ENCODE measurements at places on chromosomes 3 and 15.
A peak's percentile ranks its signal among the peaks of the same experiment; 100 is the strongest.

GRCh38 chr3:47849186-47849698, 46.3 kb downstream of the DHX30 start:
- no peak for DNase-seq

DNA sequence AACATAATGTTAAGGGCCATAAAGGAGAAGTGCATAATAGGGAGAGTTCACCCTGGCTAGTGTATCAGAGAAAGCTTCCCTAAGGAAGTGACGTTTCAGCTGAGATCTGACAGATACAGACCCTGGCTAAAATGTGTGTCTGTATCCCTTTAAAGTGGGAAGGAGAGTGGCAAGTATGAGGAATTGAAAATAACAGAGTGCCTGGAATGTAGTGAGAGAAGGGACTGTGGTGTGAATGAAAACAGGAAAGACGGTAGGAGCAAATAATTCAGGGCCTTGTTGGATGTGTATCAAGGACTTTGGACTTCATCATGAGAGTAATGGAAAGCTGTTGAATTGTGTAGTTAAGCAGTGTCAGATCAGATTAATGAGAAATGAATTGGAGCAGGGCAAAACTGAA, 30.5 kb downstream of the NEO1 start:
- no peak for DNase-seq

GRCh38 chr3:187922704-187923416, 177.6 kb upstream of the BCL6 start:
- no peak for DNase-seq

DNA sequence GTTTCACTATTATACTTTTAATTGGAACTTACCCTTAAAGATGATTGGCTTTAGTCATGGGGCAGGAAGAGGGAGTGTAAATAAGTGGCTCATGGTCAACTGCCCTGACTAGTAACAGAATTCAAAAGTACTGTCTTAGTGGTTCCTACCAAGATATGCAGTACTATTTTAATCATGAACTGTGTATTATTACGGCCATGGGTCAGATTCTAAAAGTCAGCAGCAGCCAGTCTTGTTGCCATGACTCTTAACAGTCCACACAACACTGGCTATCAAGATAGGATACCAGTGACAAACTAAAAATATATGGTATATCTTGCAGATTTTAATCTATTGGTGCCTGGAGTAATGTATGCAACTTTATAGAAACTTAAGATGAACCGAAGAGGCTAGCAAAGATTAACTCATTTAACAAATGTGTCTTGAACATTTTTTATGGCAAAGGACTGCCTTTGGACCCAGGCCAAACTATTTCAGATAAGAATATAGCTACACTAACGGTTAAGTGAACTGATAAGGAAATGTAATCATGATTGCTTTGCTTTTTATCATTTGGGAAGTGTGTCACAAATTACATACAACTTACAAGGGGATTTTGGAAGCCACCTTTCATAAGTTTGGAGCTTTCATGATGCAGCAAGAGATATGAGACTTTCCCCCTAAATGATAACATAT, 163.7 kb downstream of the TCF12 start:
- no peak for DNase-seq

DNA sequence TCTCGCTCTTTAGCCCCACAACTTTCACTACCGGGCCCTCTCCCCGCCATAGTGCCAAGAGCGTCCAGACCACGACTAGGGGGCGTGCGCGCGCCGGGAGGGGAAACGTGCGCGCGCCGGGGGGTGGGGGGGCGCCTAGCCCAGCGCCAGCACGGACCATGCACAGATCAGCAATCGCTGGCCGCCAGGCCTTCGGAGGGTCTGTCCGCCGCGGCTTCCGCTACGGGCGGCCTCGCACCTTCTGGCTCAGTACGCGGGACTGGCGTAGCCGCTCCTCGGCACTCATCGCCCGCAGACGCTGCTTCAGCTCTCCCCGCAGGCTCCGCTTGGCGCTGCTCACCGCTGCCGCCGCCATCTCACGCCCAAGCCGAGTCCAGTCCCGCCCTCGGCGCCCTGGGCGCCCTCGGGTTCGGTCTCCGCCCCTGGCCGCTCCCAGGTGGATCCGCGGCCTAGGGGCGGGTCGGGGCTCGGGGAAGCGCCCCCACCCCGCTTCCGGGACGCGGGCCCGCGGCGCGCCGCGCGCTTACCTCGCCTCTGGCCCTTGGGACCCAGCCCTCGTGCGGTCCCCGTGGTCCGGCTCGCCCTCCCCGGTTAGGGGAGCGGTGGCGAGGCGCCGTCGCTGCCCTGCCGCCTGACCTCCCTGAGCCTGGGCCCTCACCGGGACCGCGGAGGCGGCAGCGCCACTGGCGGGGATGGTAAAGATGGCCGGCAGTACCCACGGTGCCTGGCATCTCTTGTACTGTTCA, at the start of gene MTHFS:
Gene MTHFS, minus strand, starts transcription at position 381 of the 746 bp plus-strand sequence. Its CDS starts 26 bp downstream, at position 355.
- peak; percentile 74 for DNase-seq

GRCh38 chr3:196620161-196620604, 19.3 kb upstream of the NRROS start:
- no peak for DNase-seq

DNA sequence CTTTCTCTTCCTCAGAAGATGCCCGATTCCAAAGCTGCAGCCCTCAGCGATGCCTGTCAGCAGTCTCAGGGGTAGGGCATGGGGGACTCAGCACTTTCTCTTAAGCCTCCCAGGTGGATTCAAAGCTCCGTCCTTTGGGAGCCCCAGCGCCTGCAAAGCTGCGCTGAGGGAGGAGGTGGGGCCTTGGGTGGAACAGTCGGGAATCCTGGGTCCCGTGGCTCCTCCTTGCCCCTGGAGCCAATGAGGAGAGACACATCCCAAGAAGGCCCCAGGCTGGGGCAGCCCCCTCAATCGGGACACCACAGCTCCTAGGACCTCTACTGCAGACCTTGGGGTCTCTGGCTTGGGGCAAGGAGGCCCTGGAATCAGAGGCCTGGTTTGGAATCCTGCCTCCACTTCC, 227.5 kb upstream of the IGF1R start:
- DNase-seq = no peak

GRCh38 chr3:23949784-23950183, 4.7 kb downstream of the NR1D2 start:
- DNase-seq = no peak

- peak; percentile 93 for DNase-seq
Measured at GRCh38 chr15:60362321-60363086, 35.3 kb downstream of the ANXA2 start.

Measured in HS-27A (cell line).